ENCODE measurements at places on chromosomes 16 and 17. TPM values are rescaled to one million over a fixed set of nuclear protein-coding genes. Genes with fewer than 3 reads are reported as not detected.

APOH gene
- total RNA-seq = not detected

SLC5A10 gene
- total RNA-seq = 0.06 TPM

PRSS33 gene
- not detected for total RNA-seq

SEZ6 gene
- not detected for total RNA-seq

WIPF2 gene
- 4.9 TPM for total RNA-seq

OTOP2 gene
- not detected for total RNA-seq

NR1D1 gene
- 1.4 TPM for total RNA-seq

HSD3B7 gene
- 3.8 TPM for total RNA-seq

OR1F1 gene
- not detected for total RNA-seq

TSC2 gene
- total RNA-seq = 31.4 TPM

KRT17 gene
- total RNA-seq = 276 TPM

CPHXL2 gene
- not detected for total RNA-seq

DNA sequence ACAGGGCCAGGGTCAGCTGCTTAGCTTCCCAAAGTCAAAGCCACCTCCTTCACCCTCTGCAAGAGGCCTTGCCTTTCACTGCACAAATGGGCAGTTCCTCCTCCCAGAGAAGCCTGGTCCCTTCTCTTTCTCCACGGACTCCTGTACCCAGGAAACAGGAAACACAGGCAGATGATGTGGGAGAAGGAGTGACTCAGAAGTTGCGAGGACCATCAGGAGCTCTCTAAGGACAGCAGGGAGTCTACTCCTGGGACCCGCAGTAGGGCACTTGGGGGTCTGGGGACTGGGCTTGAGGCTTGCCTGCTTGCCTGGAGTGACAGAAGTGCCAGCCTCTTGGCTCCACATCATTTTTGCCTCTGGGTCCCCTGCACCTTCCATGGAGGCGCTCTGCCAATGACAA lies 47.4 kb upstream of the KSR1 start:
- DNase-seq = peak; percentile 58

GRCh38 chr17:21235921-21236320 lies 17.3 kb downstream of the NATD1 start:
- DNase-seq = no peak

GRCh38 chr16:27174007-27174406 lies 29.3 kb upstream of the KDM8 start:
- DNase-seq = no peak

- no peak for DNase-seq
Measured at GRCh38 chr17:63552211-63552610, 1.9 kb downstream of the DCAF7 start.

DNA sequence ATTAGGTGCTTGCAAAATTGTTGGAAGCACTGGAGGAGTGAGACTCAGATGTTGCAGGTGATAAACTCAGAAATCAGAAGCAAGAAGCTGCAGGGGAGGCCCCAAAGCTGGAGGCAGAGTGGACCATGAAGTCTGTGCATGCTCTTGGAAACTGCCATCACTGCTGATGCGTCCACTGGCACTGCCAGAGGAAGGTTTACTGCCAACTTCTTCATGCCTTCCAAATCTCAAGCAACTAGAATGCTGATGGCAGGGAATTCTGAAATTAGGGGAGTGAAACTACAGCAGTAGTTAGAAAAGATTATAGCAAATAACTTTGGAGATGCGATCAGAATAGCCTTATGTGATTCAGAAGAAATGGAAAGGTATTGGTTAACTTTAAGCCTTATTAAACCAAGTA lies 277.1 kb upstream of the SDK2 start:
- no peak for DNase-seq

DNA sequence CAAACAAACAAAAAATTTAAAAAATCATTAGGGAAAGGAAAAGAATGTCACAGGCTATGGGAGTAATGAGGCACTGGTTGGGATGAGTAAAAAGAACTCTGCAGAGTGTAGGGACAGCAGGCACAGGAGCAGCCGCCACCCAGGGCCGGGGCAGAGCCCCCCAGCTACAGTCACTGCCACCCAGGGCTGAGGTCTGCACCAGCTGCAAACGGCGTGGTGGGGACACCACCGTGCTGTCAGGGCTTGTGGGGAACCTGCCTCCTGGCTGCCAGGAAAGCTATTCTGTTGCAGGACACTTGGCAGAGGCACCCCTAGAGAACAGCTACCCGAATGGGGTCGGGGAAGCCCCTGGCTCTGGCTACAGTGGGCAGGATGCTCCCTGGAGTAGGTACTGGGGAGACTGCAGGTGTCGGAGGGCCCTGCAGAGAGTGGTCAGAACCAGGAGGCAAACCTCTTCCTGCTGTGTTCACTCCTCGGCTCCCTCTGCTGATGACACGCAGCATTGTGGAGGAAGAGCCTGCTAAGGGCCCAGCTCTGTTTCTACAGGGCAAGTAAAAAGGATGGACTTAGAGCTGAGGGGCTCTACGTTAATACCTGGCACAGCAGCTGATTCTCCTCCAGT lies 32.3 kb upstream of the CAPN15 start:
- peak; percentile 34 for DNase-seq

DNA sequence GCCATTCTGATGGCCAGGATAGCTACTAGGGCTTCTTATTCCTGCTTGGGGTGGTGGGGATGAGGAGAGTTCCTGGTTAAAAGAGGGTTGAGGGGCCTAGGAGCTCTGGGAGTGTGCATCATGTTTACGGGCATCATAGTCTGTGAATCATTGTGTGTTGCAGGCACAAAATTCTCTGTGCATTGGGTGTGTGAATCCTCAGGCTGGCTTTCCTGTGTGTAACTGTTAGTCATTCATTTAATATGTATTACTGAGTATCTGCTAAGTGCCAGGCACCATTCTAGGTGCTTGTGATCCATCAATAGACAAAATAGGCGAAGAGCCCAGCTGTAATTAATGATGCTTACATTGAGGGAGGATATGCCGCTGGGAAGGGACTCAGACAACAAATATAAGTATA lies 5.8 kb downstream of the PPY start:
- no peak for DNase-seq

DNA sequence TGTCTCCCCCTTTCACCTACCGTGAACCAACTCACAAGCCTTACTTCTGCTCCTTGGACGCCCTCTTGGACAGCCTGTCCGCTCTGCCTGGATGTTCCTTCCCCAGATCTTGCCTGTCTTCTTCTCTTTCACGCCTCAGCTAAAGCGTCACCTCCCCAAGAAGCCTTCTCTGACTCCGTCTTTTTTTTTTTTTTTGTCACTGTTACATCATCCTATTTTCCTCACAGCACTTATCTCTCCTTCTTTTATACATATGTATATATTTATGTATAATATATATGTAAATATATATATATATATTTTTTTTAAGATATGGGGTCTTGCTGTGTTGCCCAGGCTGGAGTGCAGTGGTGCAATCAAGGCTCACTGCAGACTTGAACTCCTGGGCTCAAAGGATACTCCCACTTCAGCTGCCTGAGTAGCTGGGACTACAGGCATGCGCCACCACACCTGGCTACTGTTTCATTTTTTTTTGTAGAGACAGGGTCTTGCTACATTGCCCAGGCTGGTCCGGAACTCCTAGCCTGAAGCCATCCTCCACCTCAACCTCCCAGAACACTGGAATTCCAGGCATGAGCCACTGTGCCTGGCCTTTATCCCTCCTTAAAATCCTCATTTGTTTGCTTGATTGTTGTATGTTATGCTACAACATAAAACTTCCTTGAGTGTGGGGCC lies 16.5 kb upstream of the AKTIP start:
- no peak for DNase-seq

DNA sequence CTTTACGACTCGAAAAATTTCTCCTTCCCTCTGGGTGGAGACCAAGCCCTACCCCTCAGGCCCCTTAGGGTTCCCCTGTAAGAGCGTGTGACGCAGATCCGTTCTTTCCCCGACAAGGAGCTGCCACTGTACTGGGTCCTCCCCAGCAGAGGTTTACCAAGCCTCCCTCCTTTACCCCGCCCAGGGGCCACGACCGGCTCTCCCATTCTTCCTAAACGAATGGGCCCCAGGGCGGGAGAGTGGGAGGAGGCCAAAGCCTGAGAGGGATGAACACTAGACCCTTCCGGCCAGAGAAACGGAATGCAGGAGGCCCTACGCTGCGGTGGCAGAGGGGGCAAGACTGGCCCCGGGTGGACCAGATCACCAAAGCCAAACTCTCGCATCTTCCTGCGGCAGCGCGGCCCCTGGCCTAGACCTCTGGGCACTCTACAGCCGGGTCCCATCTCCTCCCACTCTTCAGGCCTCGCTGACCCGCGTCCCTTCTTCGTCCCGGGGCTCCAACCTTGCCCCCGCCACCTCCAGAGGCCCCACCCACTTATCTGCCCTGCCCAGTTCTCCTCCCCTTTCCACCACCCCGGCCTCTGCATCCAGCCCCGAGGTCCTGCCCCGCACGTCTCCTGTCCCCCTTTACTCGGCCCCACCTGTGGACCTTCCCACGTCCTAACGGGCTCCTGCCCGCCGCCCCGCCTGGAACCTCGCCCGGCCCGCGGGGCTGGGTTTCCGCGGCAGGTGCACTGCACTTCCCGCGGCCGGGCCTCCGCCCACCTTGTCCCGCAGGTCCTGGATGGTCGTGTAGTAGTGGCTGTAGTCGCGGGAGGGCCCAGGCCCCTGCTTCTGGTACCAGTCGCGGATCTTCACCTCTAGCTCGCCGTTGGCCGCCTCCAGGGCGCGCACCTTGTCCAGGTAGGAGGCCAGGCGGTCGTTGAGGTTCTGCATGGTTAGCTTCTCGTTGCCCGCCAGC lies 765 bp downstream of the KRT19 start:
- no peak for DNase-seq

DNA sequence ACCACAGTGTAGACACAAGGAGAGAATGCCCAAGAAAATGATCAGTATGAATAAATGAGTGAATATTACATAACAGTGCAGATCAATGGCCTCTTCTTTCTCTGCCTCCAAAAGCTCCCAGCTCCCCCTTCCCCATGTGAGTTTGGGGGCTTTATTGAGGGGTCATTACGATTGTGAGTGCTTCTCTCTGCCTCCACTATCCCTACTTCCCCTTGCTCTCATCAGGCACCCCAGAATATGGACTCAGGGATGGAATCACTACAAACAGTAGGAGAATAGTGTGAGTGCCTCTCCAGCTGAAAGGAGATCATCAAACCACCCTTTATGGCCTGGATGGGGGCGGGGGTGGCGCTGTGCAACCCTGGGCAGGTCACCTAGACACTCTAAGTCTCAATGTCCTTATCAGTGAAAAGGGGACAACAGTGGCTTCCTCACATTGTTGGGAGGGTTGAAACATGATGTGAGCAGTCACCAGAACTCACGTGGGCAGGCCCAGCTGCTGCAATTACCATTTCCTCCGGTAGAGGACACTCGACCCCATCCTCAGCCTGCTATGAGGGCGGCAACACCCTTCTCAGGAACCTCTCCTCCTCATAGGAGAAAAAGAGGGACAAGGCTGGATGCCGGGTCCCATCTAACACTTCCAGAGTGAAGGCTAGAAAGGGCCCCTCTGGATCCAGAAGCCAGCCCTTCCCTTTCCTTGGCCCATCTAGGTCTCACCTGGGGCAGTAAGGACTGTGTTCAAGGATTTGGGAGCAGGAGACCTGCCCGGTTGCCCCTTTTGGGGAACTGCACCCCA lies 2.1 kb upstream of the EPOP start:
- peak; percentile 79 for DNase-seq

GRCh38 chr17:7308625-7309433 lies 1.4 kb downstream of the EIF5A start:
- peak; percentile 86 for DNase-seq

DNA sequence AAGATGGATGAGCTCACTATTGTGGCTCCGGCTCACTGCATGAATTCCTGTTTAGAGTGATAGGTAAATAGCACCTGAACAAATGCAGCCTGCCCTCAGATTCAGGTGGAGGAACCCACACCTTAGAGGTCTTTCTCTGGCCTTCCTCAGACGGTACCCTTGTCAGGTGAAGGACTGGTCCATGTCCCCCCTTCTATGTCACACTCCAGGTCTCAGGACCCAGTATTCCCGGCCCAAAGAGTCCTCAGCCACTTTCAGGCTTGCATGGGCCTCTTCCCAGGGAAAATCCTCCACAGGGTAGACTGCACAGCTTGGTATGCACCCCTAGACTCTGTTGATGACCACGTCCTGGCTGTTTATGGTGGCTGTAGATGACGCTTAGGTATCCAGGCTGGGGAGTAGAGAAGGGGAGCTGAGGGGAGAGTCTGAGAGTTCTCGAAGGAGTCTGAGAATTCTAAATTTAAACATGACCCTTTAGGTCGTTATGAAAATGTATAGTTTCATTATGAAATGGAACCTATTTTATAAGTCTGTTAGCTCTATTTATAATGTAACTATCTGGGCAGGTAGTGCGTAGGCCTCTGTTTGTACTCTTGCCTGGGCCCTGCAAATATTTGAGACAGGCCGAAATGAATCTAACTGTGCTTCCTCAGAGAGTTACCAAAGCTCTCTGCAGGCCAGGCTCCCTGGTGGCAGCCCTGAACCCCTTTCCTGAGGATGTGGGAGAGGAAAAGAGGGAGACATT lies 32.5 kb upstream of the CCR7 start:
- DNase-seq = no peak

GRCh38 chr17:79065105-79065670 lies 9.4 kb upstream of the ENGASE start:
- DNase-seq = peak; percentile 54

DNA sequence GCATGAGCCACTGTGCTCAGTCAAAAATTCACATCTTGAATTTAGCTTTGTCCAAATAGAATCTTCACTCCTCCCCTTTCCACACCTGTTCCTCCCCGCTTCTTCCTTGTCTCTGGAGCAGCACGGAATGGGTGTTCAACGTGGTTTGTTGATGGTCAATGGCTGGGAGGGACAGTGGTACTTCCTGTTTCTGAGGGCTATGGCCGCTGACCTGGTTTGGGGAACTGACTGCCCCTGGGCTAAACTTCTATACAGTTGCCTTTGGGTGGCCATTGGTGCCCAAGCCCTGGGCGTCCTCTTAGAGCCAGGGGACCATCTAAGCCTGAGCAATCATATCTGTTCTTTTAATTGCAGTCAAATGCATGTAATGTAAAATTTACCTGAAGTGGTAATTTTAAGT lies 19.1 kb upstream of the WFIKKN2 start:
- DNase-seq = no peak

DNA sequence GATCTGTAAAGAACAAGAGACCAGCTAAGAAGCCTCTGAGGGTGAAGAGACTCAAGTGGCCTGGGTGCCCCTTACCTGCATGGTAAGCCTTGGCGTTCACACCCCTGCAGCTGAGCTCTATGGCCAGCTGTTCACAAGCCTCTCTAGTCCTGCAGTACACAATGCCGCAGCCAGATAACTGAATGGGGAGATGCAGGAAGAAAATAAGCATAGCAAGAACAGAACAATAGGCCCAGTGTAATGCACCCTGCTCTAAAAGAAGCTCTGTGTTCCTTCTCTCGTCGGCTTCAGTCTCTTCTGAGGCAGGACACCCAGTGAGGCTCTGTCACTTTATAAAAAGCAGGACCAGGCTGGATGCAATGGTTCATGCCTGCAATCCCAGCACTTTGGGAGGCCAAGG lies 5.4 kb downstream of the RECQL5 start:
- no peak for DNase-seq

- DNase-seq = no peak
Measured at GRCh38 chr17:28774206-28774605, 30.4 kb downstream of the TRAF4 start.

Measured in Daoy (cell line).